RPMI8226 (cell line): ENCODE measurements at places on chromosomes 4 and X.

- DNase-seq = peak; percentile 51
These were observed 47.5 kb downstream of the PKD2 start for GRCh38 chr4:88054901-88055300.

DNA sequence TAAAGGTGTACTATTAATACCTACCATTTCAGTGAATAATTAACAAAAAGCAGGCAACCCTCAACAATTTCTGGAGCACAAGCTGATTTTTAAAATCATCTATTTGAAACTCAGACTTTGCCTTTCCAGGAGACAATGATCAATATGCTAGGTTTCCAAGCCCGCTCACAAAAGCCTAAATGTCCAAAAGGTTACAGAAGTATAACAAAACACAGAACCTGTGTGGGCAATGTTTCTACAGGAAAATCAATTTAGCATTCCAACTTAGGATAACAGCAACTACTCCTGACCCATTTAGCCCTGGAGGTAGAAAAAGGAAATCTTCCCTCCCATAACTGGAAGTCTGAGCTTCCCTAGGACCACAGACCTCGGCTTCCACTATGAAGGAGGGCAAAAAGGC is 3.9 kb downstream of the TAB3 start:
- no peak for DNase-seq

DNA sequence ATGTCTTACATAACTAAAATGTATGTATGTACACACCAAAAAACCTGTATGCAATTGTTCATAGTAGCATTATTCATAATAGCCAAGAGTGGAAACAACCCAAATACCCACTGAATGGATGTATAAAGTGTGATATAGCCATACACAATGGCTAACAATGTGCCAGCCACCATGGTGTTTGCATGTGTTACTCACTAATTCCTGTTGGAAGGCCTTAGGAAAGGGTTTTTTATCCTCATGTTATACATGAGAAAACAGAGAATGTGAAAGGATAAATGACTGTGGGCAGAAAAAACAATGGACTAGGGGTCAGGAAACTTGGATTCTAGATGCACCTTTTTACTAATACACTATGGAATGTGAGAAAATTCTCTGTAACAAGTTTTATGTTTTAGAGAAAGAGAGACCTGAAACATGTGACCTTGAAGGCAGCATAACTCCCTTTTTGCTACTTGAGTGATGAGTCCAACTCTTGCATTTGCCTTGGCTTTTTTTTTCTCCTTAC is 55.7 kb downstream of the TIGD2 start:
- no peak for DNase-seq

DNA sequence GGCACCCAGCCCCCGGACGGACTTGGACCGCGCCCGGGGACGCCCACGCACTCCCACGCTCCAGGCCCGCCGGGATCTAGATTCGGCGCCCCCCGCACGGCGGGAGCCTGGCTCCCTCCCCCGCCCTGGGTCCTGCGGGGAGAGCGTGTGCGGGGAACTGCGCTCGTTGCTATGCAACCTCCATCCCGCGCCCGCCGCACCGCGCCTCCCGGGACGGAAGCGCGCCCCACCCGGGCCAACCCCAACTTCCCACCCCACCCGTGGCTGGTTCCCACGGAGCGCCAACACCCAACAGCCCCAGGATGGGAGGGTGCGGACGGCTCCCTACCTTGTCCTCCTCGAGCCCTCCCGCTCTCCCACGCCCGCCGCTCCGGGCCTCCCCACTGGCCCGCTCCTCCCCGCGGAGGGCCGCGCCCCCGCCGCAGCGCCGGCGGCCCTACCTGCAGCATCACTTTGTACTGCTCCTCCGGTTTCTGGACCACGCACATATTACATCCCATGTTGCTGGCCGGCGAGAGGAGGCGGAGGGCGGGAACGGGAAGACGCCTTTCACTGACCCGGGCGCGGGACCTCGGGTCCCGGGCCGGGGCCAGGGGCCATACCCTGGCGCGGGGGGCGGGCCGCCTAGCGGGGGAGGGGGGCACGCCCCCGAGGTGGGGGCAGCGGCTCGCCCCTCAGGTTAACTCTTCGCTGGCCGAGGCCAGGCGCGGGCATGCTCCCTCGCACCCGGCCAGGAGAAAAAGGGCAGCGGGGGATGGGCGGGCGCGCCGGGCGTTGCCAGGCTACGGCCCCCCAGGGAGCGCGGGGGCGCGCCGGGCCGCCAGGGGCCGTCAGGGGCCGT is at the start of gene PDZD4:
Gene PDZD4, minus strand, starts transcription at position 746 of the 841 bp plus-strand sequence. Its CDS starts 246 bp downstream, at position 500.
- no peak for DNase-seq

GRCh38 chr4:43732829-43733426 is 715.7 kb downstream of the KCTD8 start:
- DNase-seq = no peak

- DNase-seq = no peak
These were observed 111.4 kb downstream of the HDAC8 start for GRCh38 chrX:72461288-72461687.

DNA sequence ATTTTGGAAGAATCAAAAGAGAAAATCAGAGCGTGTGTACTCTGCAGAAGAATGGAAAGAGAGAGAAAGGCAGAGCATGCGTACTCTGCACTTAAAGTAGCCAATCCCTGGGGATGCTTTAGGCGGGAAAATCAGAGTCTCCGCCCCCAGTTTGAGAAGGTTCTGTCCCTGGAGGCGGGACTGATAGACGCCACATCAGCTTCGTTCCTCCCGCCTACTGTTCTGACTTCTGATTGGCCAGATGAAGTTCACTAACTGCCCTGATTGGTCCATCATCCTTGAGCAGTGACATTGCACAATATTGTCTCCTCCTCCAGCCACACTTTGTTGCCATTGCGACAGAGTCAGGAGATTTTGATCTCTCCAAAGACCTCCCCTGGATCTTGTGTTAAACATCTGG is 23.8 kb downstream of the SSX1 start:
- peak; percentile 4 for DNase-seq

GRCh38 chr4:73012673-73013072 is 56.8 kb downstream of the COX18 start:
- DNase-seq = no peak

GRCh38 chrX:11591723-11592346 is 73.9 kb downstream of the ARHGAP6 start:
- no peak for DNase-seq

DNA sequence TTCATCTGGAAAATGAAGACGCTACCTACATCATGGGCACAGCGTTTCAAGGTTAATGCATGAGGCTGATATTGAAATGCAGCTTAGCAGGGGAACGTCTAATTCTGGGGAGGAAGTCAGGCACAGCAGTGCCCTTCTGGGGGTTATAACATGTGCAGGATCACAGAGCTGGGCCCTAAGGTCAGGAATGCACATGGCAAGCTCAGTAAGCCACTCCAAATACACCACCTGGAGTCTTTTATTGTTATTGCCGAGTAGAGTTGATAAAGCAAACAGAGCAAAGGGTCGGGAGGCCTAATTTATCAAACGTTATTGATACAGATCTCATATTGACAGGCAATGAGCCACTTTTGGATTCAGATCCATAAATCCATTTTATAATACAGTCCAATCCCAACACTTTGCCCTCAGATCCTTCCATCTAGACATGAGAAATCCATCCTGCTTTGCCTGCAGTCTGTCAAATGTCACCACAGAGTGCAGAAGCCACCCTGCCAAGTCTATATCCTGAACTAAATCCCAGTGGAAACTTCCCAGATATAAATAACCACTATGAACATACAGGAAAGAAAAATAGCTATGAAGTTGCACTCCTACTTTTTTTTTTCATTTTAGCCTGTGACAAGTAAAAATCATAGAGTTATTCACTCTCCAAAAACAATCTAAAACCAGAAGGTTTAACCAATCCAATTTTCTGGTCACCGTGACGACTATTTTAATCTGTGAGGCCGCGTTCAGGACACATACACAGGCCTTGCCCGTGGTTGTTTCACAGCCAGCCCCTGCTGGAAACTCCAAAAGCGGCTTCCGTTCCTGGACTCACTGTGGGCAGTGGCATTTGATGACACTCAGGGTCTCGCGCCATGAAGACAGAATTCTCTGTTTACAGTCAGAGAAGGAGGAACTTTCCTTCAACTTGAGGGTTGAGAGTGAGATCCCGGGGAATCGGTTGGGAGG is 335.4 kb downstream of the DHX15 start:
- no peak for DNase-seq

DNA sequence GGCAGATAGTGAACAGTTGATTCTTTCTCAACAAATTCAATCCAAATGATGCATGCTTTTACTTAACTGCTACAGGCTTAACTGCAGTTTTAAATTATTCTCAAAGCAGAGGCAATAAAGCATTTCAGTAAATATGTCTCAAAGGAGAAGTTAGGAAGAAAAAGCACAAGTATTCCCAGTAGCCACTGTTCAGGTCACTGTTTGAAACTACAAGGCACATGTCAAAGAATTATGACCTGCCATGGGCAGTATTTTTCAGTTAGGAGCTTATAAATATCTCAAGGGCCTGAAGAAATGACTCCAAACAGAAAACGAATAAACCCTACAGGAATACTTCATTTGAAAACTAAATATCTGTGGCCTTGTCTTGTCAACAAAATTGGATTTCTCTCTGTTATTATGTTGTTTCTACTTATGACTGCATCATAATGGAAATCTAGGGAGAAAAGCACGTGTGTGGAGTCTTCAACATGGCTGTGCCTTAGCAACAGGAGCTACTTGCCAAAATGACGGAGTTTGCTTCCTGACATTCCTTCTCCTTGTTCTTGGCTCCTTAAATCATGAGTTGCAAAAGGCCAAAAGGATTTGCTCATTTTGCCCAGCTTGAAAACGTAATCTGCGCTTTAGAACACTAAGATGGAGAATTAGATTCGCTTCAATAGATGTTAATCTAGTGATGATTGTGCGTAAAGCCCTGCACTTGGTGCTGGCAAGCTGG is 67.6 kb upstream of the GPR101 start:
- DNase-seq = no peak

DNA sequence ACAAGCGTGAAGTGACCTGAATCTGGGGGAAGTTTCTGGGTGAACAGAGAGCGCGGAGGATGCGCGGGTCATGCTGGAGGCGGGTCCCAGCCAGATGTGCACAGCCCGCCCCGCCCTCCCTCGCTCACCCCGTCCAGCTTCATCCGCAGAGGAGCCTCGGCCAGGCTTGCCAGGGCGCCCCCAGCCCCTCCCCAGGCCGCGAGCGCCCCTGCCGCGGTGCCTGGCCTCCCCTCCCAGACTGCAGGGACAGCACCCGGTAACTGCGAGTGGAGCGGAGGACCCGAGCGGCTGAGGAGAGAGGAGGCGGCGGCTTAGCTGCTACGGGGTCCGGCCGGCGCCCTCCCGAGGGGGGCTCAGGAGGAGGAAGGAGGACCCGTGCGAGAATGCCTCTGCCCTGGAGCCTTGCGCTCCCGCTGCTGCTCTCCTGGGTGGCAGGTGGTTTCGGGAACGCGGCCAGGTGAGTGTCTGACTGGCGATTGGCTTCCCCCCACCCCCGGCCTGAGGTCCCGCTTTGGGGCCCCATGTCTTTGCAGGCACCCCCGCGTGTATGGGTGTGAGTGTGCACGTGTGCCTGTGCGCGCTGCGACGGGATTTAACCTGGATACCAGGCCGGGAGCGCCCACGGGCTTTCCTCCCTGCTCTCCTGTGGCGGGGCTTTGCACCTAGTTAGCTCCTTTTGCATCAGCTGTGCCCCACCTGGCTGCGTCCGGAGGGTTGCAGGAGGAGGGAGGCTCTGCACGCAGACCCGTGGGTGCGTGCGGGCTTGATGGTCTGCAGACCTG is at the start of gene EGFL6:
Gene EGFL6, plus strand, starts transcription at position 123 of the 782 bp plus-strand sequence. Its CDS starts 261 bp downstream, at position 384.
- DNase-seq = no peak

DNA sequence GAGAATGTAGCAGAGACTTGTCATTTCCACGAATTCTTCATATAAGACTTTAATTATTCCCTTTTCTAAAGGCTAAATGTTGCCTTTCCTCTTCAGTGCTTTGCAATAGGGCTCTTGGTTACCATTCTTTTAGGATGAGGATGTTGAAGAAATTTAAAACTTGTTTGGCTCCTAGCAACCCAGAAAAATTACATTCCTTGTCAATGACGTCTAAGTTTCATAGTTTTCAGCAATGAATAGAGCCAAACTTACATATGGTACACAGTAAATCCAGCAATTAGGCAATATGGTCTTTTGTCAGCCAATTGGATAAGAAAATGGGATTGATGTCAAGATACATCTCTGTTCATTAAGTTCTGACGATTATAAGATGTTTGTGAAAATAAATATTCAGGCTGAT is 1639.6 kb upstream of the PCDH10 start:
- DNase-seq = no peak

GRCh38 chrX:150940844-150941495 is 42.2 kb upstream of the HMGB3 start:
- no peak for DNase-seq

DNA sequence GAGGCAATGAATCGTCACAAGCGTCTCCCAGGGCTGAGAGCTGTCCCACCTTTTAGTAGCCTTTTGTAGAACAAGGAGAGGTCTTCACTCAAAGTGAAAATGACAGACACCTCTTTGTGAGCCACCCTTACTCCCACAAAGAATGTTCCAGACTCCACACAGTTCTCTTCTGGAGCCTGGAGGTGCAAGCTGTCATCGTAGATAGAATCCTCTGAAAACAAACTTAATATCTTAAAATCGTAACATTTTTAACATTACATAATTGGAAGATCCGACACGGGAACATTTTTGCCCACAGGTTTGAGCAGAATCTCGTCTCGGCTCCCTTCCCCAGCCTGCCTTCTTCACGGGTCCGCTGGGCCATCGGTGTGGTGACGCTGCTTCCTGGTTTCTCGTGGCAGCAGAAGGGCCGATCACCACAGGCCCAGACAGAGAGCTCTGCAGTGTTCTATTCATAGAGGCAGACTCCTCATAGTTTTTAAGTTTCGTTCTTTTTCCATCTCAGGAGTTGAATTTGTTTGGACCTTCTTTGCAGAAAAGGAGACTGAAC is 27.7 kb downstream of the WFS1 start:
- DNase-seq = no peak

- no peak for DNase-seq
These were observed 31.3 kb downstream of the IGFBP7 start for GRCh38 chr4:57078685-57079521.

GRCh38 chr4:180870623-180871022 is 1372.6 kb upstream of the TENM3 start:
- DNase-seq = no peak

- peak; percentile 45 for DNase-seq
These were observed 69.7 kb downstream of the ANKRD50 start for GRCh38 chr4:124642846-124643245.

GRCh38 chr4:40261231-40262076 is 64.6 kb downstream of the RHOH start:
- DNase-seq = no peak

DNA sequence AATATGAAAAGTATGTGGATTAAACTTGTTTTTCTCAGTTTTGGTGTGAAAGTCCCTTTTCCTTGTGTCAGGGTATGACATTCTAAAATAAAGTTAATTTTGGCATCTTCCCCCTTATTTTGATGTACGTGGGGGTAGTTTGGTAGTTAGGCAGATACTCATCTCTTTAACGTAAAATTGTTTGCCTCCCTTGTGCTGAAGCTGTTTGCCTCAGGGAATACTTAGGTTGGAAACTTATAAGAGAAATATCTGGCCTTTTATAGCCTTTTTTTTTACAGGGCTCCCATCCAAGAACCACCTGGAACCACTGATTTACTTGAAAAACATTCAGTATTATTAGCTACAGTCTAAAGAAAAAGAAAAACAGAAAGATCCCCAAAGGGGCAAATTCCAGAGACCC is 85.5 kb downstream of the PHEX start:
- no peak for DNase-seq

- DNase-seq = no peak
These were observed 329.7 kb downstream of the GPAT3 start for GRCh38 chr4:83865417-83866150.
